ENCODE measurements at places on chromosomes 12 and 14. TPM values are rescaled to one million over a fixed set of nuclear protein-coding genes. Genes with fewer than 3 reads are reported as not detected.

DNA sequence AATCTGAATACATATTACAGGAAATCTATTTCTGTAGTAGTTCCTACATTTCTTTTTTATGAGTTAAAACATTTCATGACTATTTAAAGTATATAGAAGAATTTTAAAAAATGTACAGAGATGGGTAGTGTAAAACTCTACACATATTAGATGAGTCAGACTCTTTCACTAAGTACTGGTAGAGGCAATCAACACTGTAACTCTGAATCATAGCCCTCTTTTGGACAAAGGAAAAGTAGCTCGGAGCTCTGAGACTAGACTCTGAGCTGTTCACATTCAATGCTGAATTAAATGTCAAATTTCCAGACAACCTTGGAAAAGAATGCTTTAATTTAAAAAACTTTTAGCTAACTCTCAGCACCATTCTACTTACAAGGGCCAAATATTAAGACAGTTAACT is 3.4 kb downstream of the PTCSC3 start:
- no peaks in the 10 kb centered on the region for H3K4me1 ChIP-seq
- H3K27me3 ChIP-seq = peaks cover 18% of the 10 kb centered on the region
- H3K4me3 ChIP-seq = no peak overlapping the region
- H3K36me3 ChIP-seq = no peaks in the 10 kb centered on the region
- no peak for DNase-seq

- no peak overlapping the region for H3K4me3 ChIP-seq
- DNase-seq = no peak
- no peaks in the 10 kb centered on the region for H3K27me3 ChIP-seq
- H3K4me1 ChIP-seq = peaks cover under 1% of the 10 kb centered on the region
- no peak overlapping the region for H3K27ac ChIP-seq
Measured at GRCh38 chr12:123283461-123283860, 11.8 kb upstream of the CDK2AP1 start.

The SDR9C7 gene
- not detected for total RNA-seq

- H3K27me3 ChIP-seq = peaks cover 8% of the 10 kb centered on the region
- DNase-seq = no peak
- H3K4me1 ChIP-seq = peaks cover 4% of the 10 kb centered on the region
Measured at GRCh38 chr12:106766393-106766826, 8.1 kb upstream of the RIC8B start.

GRCh38 chr12:113136128-113136989 is 798 bp upstream of the RASAL1 start:
- H3K27me3 ChIP-seq = peaks cover 17% of the 10 kb centered on the region
- DNase-seq = peak; percentile 67
- H3K36me3 ChIP-seq = no peaks in the 10 kb centered on the region

DNA sequence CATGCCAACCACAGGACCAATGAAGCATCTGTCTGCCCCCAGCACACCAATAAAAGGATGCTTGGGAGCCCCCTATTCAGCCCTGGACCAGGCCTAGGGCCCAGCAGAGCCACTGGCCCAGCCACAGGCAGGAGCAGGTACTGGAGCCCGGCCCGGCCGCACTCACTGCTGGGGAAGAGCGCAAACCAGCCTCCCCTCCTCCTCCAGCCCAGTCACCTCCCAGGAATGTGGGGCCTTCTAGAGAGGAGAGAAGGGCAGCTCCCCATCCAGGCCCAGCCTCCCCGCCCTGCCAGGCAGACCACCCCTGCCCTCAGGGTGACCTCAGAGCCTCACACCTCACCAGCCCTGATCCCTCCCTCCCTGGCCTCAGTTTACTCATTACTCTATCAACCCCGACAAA is 56.2 kb downstream of the CCNK start:
- no peaks in the 10 kb centered on the region for H3K4me1 ChIP-seq
- H3K27ac ChIP-seq = no peak overlapping the region
- H3K4me3 ChIP-seq = no peak overlapping the region
- H3K27me3 ChIP-seq = no peaks in the 10 kb centered on the region
- no peak for DNase-seq
- no peaks in the 10 kb centered on the region for H3K36me3 ChIP-seq

- no peak overlapping the region for H3K4me3 ChIP-seq
- no peaks in the 10 kb centered on the region for H3K4me1 ChIP-seq
- no peaks in the 10 kb centered on the region for H3K27me3 ChIP-seq
- H3K27ac ChIP-seq = no peak overlapping the region
Measured at GRCh38 chr14:55599250-55599879, 19.4 kb downstream of the KTN1 start.
